Stimulated activated CD8-positive, alpha-beta memory T cell treated with anti-CD3 and anti-CD28 coated beads, Interleukin-4, amount 100 ng/mL, for 4 hours (primary cell): ENCODE measurements at places on chromosomes 16 and 17.

DNA sequence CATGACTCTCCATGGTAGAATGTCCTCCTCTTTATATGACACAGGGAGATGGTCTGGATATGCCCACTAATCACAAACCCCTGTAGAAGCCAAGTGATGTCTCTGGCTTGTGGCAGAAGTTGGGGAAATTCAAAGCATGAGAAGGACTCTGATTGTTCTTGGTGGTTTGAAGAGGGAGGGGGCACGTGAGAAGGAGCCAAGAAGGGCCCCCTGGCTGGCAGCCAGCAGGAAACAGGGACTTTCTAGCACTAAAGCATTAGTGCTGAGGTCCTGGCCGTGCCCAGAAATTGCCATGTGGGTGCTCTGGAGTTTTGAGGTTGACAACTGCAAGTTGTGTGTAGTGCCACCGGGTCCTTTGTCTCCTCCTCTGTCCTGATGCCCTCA lies 199.9 kb downstream of the LGALS9B start:
- DNase-seq: no peak

GRCh38 chr17:77217566-77217965 lies 76.8 kb downstream of the SEC14L1 start:
- no peak for DNase-seq

GRCh38 chr16:49431040-49431439 lies 57.4 kb downstream of the C16orf78 start:
- no peak for DNase-seq

DNA sequence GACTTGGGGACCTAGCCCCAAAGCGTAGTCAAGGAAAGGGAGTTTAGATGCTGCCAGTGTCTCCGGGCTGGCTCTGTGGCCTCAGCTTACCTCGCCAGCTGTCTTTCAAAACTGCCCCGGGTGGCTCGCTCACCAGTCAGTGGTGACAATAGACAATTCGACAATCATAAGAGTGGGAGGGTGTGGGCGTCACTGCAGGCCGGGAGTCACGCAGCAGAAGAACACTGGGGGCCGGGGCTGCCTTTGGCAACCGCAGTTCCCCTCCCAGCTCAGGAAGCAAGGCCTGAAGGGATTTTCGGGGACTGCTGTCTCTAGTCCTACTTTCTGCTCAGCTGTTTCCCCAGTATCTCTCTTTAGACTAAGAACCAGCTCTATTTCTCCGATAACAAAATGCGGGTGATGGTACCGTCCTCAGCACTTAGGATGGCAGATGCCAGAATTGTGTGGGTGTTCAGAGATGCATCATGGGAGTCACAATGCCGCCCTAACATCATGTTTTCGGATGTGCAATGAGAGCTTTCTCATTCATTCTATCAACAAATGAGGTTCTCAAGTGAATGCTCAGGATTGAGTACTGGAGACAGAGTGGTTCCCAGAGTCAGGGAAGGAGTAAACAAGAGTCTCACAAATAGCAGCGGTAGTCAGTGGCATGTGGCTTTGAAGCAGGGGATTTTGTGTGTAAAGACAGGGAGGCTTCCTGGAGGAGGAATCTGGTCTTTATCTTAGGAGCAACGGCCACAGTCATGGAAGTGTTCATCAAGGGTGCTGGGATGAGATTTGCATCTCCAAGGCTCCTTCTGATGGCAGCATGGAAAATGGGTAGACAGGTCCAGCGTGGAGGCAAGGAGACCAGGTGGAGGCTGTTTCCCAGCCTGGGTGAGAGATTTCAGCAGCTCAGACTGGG lies 93.1 kb downstream of the ZDHHC7 start:
- DNase-seq: no peak

- DNase-seq: no peak
These were observed 3.0 kb upstream of the TBX2 start for GRCh38 chr17:61396586-61397085.

- DNase-seq: no peak
These were observed 14.1 kb upstream of the NDEL1 start for GRCh38 chr17:8421571-8421970.
